ENCODE measurements at places on chromosomes 2 and 18.

GRCh38 chr2:123207245-123207644 is 817.8 kb upstream of the CNTNAP5 start:
- DNase-seq = no peak

DNA sequence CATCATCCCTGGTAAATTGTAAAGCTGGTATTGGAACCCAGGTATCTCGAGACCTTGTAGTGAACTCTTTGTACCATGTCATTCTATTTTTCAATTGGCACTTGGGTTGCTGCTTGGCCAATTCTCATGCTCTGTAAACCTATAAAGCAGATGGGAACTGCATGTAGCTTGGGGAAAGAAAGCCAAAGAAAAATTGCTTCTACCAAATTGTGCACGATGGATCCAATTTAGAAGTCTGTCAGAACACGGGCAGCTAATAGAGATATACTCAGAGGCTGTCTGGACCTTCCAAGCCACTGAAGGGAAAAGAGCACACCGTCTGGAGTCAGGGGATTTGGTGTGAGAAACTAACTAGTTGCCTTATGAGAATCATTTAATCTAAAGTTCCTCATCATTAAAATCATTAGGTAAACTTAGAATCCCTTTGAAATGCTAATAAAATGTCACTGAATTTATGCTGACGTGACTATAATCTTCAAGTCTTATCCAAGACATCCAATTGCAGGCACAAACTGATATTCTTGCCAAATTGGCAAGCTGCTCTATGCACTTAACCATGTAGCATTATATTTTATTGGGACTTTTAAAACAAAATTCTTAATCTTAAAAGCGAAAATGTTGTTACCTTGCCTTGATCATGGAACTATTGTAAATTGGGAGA is 206.8 kb downstream of the DCC start:
- no peak for DNase-seq

- DNase-seq = no peak
Observed at GRCh38 chr2:23286758-23287704, 97.9 kb upstream of the KLHL29 start.

DNA sequence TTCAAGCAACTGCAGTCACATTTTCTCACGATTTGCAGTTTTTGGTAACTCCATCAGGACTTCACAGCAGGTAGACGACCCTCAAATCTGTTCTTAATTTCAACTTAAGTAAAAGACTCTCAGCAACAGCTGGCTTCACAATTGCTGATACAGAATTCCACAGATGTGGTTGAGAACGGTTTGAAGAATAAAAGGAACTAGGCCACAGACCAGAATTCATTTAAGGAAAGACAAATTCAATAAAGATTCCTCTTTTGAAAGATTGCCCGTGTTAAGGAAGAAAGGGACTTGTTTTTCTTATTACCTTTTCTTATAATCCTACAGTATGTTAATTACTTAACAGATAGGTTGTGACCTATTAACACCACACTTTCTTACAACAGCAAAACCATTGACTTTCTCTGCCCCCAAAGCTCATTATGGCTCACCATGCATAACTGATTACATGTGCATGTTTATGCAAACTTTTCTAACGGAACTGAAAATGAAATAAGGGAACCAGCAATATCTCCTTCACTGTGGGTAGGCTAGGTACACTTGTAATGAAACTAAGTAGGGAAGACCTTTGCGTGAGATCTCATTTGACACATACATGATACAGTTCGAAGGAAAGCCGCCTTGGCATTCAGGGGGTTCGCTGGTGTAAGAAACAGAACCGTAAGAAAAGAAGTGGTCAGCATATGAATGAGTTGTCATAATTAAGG is 4.7 kb upstream of the ZNF516 start:
- no peak for DNase-seq

DNA sequence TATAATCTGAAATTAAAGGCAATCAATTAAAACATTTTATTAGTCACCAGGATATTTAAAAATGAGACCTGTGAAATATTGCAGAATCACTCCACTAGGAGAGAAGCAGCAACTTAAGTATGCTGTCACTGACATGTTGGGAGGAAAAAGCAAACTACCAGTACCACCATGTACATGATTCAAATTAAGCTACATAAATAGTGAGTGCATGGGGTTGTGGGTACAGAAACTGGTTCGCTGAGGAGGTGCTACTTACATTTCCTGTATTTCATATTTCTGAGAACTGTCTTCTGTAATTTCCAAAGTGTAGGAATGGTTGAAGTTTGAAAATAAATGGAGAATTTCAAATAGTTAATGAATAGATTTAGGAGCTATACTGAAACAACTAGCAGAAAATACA is 7.9 kb upstream of the NR4A2 start:
- DNase-seq = peak; percentile 65

DNA sequence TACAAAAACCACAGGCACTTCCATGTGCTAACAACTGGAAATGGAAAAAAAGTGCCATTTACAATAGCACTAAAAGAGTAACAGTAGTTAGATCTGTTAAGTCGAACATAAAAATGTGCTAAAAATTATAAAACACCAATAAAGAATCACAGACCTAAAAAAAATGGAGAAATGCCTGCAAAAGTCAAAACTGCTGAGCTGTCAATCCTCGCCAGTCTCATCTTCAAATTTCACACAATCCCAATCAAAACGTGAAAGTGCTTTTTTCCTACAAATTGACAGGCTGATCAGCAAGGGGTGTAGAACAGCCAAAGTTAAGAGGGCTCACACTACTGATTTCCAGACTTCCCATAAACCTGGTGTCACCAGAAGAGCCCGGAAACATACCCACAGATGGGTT is 53.2 kb downstream of the ANO7 start:
- DNase-seq = no peak

GRCh38 chr2:145752091-145752806 is 1232.3 kb upstream of the ZEB2 start:
- DNase-seq = no peak

DNA sequence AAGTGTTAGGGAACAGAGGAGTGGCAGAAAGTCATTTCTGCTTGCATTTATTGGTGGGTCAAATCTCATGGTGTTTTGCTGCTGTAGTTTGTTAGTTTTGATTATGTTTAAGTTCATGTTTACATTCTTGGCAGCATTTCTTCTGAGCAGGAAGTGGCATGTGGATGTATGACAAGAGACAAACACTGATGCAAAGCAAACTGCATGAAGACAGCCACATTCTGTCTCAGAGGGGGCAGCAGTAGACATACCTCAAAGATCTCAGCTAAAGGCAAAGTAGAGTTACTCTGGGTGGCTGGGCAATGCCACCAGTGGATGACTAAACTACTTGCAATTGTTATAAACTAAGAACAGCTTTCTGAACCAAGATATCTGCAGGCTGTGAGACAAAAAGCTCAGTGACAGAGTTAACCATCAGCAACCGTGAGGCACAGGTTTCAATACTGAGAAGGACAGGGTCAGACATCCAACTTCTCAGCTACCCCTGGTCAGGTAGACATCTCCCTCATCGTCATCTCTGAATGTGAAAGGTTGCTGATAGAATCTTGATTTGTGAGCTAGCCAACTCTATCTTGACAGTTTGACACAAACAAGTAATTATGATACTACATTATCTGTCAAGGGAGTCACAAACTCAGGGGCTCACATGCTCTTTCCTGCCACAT is 16.4 kb downstream of the GALNT3 start:
- peak; percentile 66 for DNase-seq

DNA sequence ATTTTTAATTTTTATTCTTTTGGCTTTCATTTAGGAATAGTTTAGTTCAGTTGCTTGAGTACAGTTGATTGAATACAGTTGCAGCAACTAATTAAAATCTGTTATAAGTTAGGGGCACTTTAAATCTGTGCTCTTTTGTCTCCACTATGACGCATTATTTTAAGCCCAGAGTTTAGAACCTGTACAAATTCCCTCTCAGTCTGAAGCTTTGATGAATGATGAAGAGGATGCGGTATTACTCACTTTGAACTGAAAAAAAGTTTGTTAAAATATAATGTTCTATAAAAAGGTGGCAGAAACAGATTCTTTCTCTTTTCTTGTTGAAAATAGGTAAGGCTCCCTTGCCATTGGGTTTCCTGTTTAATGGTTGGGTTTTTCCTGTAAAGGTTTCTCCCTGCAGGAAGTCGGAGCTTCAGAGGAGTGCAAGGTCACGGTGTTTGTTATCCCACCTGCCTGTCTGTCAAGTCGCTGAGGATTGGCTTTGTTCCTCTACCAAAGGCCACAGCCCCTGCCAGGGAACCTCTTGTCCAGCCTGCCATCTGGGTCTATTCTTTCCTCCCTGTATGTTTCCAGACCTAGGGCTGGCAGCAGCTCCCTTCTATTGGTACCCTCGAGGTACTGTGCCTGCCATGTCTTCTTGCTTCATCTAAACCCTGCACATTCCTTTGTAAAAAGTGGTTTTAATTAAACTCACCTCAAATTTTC is 43.8 kb upstream of the FN1 start:
- no peak for DNase-seq

DNA sequence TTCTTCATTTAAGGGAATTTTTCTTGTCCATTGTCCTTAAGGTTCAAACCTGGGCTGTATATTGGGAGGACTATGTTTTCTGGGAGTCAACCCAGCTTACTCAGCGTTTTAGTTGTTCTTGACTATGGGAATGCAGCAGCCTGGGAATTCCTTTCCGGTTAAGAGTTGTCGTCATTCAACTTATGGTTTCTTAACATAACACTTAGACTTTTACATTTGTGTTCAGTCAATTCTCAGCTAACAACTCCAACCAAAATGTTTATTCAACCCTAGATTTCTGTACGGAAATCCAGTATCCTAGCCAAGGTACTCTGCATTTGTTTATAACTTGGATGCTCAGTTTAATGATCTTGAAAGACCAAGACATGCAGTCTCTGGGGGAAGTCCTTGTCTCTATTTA is 960.9 kb downstream of the CBLN2 start:
- no peak for DNase-seq

GRCh38 chr2:180734382-180734781 is 246.0 kb upstream of the UBE2E3 start:
- no peak for DNase-seq

GRCh38 chr2:226184940-226185615 is 614.5 kb downstream of the IRS1 start:
- DNase-seq = no peak

DNA sequence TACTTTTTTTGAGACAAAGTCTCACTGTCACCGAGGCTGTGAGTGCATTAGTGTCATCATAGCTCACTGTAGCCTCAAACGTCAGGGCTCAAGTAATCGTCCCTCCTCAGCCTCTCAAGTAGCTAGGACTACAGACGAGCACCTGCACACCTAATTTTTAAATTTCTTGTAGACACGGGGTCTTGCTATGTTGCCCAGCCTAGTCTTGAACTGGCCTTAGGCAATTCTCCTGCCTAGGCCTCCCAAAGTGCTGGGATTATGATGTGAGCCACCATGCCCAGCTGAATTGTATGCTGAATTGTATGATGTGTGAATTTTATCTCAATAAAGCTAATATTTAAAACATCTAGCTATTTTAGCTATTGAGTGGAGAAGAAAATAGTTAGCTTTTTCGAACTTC is 18.9 kb downstream of the CAB39 start:
- DNase-seq = no peak

DNA sequence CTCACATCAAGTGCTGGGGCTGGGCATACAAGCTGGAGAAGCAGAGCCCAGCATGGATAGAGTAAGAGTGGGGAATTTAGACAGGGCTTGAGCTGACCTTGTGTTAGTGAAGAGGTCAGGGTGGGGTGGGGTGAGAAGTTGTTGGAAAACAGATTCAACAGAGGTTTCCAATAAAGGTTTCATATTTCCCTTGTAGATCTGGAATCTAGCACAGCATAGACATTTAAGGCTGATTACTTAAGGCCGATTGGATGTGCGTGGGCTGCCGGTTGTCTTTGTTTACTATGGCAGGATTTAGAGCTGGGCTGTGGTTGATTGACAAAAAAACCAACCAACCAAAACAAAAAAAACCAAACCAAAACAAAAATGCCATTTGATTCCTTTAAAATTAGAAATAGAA is 114.9 kb upstream of the SEC11C start:
- no peak for DNase-seq

DNA sequence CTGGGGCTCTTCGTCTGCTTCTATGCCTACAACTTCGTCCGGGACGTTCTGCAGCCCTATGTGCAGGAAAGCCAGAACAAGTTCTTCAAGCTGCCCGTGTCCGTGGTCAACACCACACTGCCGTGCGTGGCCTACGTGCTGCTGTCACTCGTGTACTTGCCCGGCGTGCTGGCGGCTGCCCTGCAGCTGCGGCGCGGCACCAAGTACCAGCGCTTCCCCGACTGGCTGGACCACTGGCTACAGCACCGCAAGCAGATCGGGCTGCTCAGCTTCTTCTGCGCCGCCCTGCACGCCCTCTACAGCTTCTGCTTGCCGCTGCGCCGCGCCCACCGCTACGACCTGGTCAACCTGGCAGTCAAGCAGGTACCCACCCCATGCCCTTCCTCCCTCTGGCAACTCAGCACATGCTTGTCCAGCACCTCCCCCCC is 24.2 kb downstream of the STEAP3 start:
- no peak for DNase-seq

DNA sequence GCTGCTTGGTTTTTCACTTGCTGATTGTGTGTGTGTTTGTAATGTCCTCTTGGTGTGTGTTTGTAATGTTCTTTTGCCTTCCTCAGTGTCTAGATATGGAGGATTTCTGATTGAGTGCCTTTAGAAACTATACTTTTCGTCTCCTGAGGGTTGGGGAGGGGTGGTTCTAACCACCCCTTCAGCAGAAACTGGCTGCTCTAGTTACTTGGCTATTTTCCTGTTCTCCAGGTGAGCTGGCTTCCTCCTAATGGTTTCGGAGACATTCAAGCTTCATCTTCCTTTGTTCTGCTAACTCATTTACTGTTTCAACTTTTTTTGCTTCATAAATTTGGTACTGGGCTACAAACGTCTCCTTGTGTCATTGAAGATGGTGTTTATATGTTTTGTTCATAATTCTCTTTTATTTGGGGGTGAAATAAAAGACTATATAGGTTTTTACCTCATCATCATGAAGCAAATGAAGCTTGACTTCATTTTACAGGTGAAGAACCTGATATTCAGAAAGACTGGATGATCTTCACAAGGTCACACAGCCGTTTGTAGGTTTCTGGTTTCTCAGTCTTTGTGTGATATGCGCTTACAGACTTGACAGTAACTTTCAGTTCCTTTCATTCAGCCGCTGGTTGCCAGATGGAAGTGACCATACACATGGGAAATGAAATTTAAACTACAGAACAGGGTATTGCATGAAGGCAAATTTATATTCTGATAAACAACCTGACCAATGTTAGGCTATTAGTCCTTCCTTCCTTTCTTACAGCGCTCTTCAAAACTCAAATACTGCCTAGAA is 238.5 kb downstream of the GALR1 start:
- no peak for DNase-seq

- DNase-seq = no peak
Observed at GRCh38 chr2:101300836-101301235, 7.7 kb downstream of the RNF149 start.

- no peak for DNase-seq
Observed at GRCh38 chr2:232024457-232024856, 62.9 kb downstream of the DIS3L2 start.

Data from activated CD4-positive, alpha-beta T cell treated with anti-CD3 and anti-CD28 coated beads, Interleukin-2, amount 10 ng/mL, durations not matched to agents 24 days and 14 days (primary cell).